ENCODE measurements at places on chromosomes 2 and 18.
A peak's percentile ranks its signal among the peaks of the same experiment; 100 is the strongest.

DNA sequence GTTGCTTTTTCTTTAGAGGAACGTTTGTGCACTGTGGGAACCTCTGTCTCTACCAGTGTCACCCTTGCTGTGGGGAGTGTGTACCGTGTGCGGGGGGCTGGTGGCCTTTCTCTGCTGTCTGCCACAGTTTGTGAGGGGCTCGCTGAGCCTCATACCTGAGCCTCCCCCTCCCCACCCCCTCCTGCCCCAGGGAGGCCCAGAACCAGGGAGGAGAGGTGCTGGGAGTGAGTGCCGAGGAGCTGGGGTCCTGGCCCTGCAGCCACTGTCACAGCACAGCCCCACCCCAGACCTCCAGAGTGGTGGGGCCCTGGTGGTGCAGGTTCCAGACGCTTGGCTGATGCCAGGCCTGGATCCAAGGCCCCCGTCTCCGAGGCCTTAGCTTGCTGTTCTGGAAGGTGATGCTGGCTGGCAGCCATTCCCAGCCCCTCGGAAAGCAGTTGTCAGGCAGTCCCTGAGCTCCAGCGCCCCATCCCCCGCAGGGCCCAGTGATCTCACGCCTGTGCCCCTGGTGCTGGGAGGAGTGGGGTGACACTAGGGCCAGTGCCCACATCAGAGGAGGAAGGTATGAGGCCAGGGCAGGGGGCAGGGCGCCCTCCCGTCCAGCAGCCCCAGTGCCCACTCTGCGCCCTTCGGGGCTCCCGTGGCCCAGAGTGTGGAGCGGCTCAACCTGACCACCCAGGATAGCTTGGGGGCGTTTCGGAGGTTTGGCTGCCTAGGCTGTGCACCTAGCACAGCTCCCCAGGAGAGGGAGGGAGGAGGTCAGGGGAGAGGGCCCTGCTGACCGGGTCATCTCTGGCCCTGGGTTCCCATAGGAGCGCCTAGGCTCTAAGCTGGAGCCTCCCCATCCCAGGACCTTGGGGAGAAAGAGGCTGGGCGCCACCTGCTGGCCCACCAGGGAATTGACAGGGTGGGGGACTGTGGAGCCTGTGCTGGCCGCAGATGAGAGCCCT, 53.0 kb upstream of the ALPP start:
- peak; percentile 79 for DNase-seq

GRCh38 chr18:74402806-74403433, 54.2 kb downstream of the DIPK1C start:
- no peak for DNase-seq

DNA sequence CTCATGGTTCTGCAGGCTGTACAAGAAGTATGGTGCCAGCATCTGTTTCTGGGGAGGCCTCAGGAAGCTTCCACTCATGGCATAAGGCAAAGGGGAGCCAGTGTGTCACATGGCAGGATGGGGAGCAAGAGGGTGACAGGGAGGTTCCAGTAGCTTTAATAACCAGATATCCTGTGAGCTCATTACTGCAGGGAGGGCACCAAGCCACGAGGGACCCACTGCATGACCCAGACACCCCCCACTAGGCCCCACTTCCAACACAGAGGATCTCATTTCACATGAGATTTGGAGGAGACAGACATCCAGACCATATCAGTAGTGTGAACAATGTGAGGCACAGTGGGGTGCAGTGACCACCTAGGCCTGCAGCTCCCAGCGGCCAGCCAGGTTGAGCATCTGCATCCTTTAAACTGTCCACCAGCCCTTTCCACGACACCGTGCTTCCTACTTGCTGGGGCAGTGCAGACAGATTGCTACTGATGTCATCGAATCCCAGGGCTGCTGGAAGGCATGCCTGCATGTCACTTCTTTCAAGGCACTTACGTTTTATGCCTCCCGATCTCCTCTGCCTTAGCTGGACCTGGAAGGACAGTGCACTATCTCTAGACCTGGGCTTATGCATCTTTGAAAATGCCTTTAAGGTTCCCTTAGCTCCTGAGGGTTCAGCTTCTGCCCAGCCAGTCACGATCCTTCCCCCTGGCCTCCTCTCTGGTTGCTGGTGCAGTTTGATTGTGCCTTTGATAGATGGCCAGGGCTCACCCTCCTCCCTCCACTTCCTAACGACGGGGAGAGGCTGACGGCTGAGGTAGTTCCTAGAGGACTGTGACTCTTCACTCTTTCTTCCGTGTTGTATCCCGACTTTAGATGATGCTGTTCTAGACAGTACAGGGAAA, 174.3 kb downstream of the FAM210A start:
- no peak for DNase-seq

GRCh38 chr2:68435615-68436014, 31.5 kb downstream of the FBXO48 start:
- no peak for DNase-seq

DNA sequence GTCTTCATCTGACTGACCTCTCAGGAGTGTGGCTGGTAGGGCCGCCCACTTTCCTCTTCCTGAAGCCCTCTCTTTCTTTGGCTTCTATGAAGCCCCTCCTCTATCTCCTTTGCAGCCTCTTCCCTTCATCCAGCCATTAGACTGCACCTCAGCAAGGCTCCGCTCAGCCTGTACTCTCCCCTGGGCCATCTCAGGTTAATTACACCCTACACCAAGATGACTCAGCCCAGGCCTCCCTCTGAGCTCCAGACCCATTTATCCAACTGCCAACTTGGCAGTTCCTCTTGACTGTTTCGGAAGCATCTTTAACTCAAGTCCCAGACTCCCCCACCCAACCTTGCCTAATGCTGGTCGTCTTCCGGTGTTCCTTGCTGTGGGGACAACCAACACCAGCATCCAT, 5.8 kb upstream of the WNT6 start:
- DNase-seq: no peak

DNA sequence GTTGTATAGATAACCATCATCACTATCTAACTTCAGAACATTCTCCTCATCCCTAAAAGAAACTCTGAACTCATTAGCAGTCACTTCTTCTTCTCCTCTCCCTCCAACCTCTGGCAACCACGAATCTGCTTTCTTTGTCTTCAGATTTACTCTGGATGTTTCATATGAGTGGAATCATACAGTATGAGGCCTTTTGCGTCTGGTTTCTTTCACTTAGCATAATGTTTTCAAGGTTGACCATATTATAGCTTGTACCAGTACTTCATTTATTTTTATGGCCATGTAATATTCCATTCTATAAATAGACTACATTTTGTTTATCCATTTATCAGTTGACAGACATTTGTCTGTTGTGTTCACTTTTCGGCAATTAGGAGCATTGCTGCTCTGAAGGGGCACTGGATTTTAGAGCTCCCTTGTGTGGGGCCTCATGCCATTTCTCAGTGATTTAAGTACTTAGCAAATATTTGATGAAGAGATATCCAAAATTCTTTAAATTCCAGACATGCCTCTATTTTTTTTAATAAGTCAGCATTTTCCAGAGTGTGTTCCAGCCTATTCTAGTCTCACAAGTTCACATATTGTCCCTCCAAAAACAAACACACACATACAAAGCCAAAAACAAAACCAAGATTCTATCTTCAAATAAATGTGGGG, 22.5 kb upstream of the MAP3K20 start:
- DNase-seq: no peak

DNA sequence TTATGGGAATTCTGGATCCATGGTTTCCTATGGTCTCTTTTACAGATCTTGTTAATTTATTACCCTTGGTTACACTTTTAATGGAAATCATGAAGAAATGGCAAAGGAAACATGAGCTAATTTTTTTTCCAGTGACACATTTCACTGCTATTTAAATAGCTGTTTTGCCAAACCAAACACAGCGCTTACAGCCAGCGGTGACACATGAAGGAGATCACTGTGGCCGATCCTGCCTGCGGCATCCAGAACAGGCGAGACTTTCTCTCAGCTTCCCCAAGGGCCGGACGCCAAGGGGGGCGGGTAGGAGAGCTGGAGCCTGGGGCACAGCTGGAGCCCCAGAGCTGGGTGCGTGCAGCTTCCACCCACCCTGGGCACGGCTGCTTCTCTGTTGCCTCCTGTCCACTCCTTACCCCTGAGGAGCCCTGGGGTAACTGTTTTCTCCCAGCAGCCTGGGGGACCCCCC, 81.4 kb upstream of the PKDCC start:
- no peak for DNase-seq

- no peak for DNase-seq
Measured at GRCh38 chr2:239913636-239914417, 111.3 kb downstream of the NDUFA10 start.

GRCh38 chr2:232328516-232329460, 49.8 kb upstream of the ALPP start:
- DNase-seq: no peak
